ENCODE measurements at places on chromosomes 3 and 15.

- DNase-seq, result no peak
Measured at GRCh38 chr15:70127770-70128413, 30.2 kb upstream of the TLE3 start.

DNA sequence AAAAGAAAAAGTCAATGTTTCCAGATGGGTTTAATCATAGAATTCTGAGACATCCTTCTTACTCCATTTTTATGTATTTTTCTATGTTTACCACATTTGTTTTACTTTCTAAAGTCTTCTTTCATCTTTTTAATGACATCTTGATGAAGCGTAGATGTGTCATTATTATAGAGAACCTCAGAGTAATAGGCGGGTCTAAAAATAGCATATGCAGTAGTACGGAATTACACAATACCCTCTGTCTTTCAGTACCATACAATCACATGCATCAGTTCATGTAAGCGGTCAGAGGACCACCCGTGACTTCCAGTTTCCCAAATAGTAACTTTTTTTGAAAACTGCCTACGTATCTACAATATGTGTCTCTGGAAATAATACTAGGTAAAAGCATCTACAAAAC is 224.0 kb downstream of the PLOD2 start:
- DNase-seq, result no peak

GRCh38 chr3:152252755-152253154 is 16.0 kb upstream of the MBNL1 start:
- DNase-seq, result no peak

DNA sequence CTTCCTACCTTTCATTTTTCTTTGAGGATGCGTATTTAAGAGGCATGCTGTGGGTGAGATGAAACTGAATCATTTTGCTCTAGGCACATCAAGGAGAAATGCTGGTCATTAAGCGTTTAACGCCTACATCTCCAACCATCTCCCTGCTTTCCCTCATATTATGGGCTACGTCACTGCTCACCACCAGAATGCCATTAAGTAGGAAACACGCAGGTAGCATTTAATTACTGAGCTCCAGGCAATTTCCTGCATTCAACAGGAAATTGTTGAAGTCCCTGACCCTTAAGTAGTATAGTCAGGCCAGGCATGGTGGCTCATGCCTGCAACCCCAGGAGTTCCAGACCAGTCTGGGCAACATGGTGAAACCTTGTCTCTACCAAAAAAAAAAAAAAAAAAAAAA is 66.1 kb downstream of the CHSY1 start:
- DNase-seq, result no peak

- peak; percentile 73 for DNase-seq
Measured at GRCh38 chr3:179615458-179616173, 11.0 kb downstream of the NDUFB5 start.

GRCh38 chr15:42146551-42147430 is 9.6 kb downstream of the PLA2G4F start:
- no peak for DNase-seq

DNA sequence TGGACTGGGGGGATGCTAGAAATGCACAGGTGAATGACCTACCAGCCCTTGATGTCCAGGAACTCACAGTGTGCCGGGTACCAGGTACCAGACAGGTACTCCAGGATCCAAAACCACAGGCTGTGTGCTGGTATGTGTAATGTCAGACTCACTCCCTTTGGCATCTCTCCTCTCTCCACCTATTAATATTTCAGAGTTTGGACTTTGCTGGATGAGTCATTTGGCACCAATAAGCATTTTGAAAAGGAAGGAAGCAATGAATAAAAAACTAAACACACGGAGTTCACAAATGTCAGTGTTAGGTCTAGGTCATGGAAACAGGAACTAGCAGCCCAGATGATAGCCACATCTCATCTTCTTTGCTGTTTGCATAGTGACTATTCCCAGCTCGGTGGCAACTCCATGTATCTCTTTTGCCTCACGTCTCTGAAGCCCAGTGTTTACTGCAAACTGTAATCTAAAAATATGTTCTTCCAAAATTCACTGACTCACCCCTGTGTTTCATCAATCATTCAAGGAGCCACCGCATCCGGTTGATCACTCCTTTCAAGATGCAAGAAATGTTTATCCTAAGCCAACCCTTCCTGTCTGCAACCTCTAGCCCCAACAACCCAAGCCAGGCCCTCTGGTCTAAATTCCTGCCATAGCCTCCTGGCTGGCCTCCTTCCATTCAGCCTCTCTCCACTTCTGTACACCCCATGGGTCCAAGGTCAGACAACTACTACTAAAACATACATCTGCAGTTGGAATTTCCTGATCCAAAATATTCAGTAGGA is 8.4 kb downstream of the ITGB5 start:
- peak; percentile 62 for DNase-seq

DNA sequence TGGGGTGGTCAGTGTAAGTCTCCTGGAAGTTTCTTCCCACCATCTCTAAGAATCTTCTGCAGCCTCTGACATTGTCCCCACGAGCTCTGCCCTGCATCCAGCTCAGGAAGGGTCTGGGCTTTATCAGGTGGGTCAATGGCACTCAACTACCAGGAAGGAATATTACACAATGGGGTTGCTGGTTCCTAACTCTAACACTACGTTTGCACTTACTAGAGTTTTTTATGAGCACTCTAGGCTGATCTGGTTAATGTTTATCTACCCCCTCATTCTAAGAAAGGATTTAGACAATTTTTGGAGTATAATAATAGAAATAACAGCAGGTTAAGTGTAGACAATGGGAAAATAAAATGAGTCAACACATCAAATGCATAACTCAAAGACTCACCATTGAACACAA is 411.1 kb upstream of the RGMA start:
- no peak for DNase-seq

- peak; percentile 95 for DNase-seq
Measured at GRCh38 chr15:72237029-72237852, 6.3 kb upstream of the PKM start.

DNA sequence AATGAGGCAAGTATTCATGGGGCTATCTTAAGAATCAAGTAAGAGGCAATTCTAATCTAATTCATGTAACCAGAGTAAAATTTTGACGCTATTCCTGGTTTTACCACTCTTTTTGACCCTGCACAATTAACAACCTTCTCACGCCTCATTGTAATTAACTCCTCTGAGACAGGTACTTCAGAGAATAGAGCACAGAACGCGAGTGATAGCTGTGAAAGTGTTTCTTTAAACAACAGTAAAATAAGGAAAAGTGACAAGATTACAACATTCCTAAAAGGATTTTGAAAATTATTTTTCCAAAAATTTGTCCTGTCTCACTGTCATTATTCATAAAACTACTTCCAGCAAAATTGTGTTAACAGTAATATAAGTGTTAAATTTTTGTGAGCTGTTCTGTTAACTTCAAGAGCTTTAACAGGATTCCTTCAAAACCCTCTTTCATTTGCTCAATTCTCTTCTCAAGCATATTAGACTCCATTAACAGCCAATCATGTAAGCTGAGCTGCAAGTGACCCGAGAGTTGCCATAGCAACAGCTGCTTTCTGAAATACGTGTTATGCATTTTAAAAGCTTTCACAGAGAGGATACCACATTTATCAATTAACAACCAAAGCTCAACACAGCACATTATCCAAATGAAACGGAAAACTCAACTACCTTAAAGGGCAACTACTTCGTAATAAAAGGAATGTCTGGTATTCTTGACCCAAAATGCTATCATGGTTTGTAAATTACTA is 93.1 kb downstream of the STAG1 start:
- peak; percentile 36 for DNase-seq

GRCh38 chr3:80533553-80533952 is 765.8 kb upstream of the ROBO1 start:
- DNase-seq, result no peak

- peak; percentile 9 for DNase-seq
Measured at GRCh38 chr3:55746808-55747413, 259.8 kb upstream of the WNT5A start.

DNA sequence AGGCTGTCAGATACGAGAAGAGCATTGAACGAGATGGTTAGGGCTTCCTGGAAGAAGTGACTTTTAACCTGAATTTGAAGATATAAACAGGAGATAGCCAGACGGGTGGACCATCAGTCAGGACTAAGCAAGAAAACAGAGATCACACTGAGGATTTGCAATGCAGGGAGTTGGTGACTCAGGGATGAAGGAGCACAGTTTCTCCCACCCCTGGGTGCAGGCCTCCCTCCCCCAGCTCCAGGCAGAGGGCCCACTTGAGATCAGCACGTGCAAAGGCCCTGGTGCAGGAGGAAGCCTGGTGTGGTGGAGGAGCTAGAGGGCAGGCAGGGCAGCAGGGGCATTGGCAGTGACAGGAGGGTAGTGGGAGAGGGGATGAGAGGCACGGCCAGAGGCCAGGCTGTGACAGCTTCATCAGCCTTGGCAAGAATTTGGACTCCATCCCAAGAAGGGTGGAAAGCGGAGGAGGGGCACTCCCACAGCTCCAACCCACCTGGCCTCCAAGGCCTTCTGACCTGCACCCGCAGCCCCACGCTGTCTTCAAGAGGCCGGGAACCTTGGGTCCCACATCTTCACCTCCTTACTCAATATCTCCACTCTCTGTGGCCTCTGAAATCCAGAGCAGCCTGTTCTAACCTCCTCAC is 8.7 kb upstream of the PCSK6 start:
- DNase-seq, result no peak

DNA sequence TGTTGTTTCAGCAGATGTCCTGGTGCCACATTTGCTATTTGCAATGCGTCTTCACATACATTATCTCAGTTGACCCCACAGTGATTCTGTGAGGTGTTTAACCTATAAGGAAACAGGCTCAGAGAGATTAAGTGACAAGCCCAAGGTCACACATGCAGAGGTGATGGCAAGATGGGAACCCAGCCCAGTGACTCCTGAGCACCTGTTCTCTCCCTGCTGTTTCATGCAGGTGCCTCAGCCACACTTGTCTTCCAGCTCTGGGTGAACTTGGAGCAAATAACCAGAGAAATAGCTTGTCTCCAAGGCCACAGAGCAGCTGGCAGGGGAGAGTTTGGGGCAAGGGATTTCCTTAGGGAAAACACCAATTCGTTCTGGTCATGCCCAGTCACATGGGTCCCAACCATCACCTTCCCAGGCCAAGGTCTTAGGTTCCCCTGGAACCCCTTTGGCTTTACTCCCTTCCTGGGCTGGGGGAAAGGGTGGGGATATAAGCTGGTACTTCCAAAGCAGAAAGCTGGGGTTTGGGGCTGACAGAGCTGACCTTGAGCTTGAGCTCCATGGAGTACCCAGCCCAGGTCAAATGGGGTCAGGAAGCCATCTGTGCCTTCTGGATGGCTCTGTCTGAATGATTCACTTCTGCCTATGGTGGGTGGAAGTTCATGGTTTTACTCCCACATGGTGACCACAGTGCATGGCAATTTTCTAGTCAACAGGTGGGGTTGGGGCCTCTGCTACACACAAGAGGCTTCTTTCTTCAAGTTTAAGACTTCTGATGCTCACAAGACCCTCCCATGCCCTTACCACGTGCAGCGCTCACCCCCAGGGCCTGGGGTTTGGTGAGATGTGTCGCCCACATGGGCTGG is 22.4 kb downstream of the LIPC start:
- DNase-seq, result no peak

GRCh38 chr3:42721690-42722089 is 19.1 kb upstream of the HHATL start:
- no peak for DNase-seq

DNA sequence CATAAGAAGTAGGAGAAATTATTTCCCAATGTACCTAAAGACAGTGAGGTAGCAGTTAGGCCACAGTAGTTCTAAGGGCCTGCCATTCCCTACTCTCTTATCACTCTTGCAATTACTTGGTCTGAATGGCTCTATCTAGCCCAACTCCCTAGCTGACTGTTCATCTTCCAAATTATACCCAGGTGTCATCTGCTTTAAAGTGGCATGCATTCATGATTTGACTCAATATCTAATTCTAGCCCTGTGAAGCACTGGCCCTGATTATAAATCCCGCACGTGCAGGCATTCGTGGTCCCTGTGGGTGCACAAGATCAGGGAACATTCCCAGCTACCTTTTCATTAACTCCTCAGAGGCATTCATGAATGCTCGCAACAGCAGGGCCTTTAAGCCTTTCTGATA is 43.1 kb upstream of the ZNF774 start:
- peak; percentile 16 for DNase-seq

GRCh38 chr15:86231864-86232721 is 152.4 kb downstream of the AGBL1 start:
- DNase-seq, result peak; percentile 51

DNA sequence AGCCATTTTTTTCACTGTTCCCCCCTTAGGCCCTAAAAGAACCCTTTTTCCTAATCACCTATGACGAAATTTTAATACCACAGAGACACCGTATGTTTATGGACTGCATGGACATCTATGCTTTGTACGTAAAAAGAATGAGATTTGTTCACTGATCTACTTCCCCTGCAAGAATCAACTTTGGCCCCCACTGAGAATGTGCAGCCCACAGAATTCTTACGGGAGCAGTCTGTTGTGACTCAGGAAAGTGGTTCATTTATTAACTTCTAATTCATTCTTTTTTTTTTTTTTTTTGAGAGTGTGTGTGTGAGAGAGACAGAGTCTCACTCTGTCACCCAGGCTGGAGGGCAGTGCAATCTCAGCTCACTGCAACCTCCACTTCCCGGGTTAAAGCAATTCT is 17.6 kb downstream of the EIF4E3 start:
- DNase-seq, result no peak

DNA sequence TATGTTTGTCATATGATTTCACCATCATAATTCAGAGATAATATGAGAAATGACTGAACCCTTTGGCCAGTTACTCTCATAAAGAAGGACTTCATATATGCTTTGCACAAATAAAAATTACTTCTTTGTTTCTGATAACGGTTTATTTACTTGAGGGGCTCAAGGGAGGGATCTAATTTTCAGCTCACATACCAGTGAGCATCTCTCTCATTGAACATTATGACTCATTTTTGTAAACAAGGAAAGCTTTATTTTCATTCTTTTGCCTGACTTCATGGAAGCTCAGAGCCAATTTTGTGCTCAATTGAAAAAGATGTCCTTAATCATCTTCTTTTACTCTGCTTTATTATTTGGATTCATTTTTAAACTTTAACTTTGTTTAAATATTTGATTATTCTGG is 5.8 kb downstream of the NLGN1 start:
- no peak for DNase-seq

DNA sequence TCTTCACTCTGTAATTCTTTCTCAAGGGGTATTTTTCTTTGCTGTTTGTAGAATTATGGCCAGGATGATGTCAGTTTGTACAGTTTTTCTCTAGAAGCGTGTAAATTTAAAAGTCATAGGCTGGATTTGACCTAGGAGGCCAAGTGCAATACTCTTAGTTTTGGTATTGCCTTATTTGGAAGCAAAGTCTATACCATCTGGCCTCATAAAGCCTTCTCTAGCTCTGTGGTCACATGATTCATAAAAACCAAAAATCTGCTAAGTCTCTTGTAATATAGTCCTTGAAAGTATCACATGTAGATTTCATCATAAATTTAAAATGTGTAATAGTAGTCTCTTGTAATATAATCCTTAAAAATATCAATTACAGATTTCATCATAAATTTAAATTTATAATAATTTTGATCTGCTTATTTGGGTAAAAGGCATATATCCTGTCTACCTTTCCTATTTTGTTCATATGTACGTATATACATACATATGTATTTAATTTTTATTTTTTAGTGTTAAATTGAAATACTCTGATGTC is 25.6 kb downstream of the TEX9 start:
- no peak for DNase-seq

- DNase-seq, result no peak
Measured at GRCh38 chr15:41941644-41942415, 30.5 kb downstream of the EHD4 start.
